MG63 (cell line): ENCODE measurements at places on chromosomes 1 and 21. TPM values are rescaled to one million over a fixed set of nuclear protein-coding genes. Genes with fewer than 3 reads are reported as not detected.

CD2 gene
- not detected in 2 replicates for total RNA-seq

PTAFR gene
- 0.49 TPM in 1 of 2 replicates, not detected in the other for total RNA-seq

CBR3 gene
- total RNA-seq, result 11.2 and 17.8 TPM in 2 replicates

HENMT1 gene
- 12.3 and 20.2 TPM in 2 replicates for total RNA-seq

ZNF678 gene
- 0.79 and 2.1 TPM in 2 replicates for total RNA-seq

OR6K2 gene
- not detected in 2 replicates for total RNA-seq

MMP23B gene
- 1.6 TPM in 1 of 2 replicates, not detected in the other for total RNA-seq

RGS1 gene
- total RNA-seq, result 0.62 TPM in 1 of 2 replicates, not detected in the other
